ENCODE measurements at places on chromosomes 12 and 14.

DNA sequence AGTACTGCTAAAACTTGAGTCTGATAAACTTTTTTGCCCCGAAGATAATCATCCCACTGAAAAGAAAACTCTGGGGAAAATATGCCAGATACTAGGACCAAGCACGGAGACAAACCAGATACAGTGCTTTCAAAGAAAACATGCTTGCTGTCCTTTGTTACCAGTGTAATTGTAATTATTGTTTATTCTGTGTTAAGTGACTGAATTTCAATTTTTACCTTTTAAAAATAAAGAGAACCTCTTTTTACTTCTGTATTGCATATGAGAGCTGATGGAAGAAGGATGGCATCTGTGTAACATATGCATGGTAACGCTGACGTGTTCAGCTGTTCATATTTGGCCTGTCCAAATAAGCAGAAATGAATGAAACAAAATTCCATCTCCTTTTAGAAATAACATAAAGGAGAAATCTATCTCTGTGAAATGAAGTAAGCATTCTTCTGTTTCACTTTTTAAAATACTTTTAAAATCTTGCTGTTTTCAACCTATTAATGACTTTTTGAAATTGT is 22.5 kb downstream of the SLC35E3 start:
- no peak for DNase-seq

DNA sequence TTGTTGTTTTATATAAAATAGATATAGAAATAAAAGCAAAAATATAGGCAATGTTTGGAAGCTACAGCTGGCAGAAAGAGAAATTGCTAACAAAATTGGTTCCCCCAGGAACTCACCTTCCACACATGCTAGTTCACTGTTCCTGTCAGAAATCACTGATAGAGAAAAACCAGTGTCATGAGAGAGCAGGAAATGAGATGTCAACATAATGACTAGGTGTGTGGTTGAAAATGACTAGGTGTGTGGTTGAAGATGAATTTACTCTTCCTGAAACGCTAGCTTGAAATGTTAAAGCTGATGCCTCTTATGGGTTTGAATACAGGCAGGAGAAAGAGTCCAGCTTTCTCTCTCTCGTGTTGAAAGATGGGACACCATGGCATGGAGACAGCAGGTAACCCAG is 216.3 kb downstream of the C12orf42 start:
- DNase-seq = no peak

DNA sequence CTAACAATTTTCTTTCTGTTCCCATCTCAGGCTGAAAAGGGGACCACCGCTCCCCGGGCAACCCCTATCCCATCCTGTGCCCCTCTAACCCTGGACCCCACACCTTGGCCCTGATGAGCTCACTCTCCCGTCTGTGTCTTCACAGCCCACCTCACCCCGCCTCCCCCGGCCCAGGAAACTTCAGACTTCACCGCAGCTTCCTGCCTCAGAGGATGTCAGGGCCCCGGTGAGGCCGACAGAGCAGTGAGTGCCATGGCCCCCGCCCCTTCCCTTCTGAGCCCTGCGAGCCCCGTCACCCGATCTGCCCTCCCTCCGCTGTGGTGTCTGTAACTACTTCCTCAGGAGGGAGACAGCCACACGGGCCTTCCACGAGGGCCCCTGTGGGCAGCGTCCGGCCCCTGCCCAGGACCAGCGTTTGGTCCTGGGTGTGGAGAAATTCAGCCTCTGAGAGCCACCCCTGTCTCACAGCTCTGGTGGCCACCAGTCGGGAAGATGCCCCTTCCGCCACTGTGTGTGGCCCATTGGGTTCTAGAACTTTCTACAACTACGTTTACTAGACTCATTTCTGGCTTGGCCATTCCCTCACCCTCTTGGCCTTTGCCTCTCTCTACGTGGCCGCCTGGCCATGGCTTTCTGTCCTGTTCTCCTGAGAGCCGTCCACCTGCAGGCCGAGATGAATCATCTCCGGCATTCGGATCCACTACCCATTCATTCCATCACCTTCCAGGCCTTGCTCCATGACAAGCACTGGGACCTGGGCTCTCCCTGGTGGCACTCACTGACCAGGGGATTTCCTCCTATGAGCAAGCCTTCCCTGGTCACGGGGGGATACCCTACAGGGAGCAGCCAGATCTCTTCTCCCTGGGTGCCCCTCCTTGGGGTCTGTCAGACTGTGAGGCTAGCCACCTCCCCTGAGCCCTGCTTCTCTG is 3.4 kb downstream of the RHOF start:
- peak; percentile 82 for DNase-seq

DNA sequence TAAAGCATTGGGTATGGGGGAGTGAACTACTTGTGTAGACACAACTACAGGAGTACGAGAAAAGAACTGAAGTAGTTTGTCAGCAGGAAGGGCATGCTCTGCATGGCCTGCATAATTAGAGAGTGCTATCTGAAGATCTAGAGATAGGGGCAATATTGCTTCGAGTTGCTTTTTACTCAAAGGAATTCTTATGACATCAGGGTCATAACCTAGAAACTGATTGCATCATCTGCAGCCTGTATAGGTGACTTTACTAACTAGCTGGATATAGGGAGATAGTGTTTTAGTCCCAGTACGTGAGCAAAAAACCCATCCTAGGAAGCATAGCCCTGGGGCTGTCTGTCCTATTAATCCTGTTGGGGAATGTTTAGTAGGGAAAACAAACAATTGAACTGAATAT is 39.8 kb downstream of the TMTC3 start:
- DNase-seq = no peak

DNA sequence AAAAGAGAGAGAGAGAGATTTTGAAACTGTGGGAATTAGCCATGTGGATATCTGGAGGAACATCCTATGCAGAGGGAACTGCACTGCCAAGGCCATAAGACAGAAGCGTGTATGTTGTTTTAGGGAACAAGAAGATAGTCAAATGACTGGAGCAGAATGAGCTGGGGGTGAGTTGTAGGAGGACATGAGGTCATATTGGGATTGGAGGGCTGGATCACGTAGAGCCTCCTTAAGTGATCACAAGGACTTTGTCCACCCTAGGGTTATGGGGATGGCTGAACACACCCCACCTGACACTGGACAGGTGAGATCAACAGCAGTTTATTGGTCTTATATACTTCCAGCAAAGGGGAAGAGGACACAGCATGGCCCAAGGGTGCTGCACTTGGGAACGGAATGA is 8.2 kb upstream of the CGRRF1 start:
- no peak for DNase-seq

DNA sequence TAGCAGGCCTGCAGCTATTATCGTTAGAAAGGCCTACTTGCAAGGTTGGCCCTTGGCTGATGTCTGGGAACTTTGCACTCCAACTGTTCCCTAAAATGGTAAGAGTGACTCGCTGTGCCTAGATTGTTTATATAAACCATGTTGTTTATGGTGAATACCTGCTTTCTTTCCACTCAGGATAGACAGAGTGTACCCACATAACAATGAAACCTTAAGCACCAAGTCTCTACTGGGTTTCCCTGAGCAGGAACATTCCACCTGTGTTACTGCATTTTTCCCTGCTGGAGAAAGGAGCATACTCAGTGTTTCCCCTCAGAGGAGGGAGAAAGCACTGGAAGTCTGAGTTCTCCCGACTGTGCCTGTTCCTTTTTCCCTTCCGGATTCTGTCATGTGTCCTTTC is 32.8 kb downstream of the ERP29 start:
- no peak for DNase-seq

DNA sequence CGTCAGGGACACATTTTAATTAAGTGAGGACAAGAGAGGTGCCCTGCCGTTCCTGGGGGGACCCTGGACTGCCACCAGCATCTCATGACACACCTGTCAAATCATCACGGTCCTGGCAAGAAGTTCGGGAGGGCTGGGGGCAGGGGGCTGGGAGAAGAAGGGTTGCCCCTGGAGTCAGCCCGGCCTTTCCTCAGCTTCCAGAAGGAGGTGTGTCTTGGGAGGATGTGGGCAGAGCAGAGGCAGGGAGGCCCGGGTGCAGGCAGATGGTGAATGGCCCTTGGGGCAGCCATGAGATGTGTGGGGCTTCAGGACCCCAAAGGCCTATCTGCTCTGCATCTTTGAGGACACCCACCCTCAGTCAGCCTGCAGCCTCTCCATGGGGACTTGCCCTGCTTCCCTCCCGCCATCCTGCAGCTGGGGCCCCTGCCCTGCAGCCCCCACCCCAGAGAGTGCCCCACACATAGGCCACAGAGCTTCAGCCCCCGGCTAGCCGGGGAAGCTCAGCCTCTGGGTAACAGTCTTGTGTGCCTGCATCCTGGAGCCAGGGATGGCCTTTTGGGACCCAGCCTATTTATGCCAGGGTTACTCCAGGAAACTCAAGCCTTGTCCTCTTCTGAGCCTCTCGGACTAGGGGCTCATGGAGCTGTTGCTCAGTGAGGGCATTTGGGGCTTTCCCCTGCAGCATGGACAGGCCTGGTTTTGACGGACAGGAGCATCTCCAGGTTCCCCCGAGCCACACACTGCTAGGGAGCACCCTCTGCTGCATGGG is 178.5 kb downstream of the KIF26A start:
- DNase-seq = no peak

DNA sequence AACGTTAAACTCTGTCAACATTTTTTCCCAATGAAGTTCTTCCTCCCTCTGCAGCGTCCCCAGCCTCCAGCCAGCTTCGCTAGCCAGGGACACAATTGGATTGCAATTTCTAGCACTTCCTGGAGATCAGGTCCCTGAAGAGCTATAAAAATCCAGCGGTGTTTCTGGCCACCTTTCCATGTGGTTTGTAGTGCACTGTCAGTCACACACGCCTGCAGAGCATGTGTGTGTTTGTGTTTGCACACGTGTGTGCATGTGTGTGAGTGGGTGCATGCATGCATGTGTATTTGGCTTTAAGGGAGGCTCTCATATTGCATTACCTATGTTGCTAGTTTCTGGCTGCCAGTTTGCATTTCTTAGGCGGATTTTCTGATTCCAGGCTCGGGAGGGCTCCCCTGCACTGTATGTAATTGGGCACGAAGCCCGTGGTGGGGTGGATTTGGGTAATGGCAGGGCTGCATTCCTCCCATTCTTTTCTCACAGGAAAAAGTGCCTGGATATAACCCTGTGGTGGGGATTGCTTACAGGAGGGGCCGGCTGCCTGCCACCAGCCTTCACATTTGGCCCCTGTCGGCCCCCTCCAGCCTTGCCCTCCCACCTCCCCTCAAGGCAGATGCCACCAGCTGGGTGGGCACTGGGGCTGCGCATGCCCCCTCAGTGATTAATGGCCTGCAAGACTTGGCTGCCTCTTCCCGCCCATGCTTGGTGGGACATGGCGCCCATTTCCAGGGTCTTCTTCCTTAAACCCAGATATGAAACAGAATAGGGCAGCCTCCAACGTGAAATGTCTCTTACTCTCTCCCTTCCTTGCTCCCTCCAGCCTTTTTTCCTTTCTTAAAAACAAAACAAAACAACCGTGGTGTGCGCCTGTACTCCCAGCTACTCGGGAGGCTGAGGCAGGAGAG is 74.0 kb downstream of the TSPAN9 start:
- no peak for DNase-seq

GRCh38 chr14:65769151-65769550 is 356.6 kb downstream of the FUT8 start:
- DNase-seq = no peak

DNA sequence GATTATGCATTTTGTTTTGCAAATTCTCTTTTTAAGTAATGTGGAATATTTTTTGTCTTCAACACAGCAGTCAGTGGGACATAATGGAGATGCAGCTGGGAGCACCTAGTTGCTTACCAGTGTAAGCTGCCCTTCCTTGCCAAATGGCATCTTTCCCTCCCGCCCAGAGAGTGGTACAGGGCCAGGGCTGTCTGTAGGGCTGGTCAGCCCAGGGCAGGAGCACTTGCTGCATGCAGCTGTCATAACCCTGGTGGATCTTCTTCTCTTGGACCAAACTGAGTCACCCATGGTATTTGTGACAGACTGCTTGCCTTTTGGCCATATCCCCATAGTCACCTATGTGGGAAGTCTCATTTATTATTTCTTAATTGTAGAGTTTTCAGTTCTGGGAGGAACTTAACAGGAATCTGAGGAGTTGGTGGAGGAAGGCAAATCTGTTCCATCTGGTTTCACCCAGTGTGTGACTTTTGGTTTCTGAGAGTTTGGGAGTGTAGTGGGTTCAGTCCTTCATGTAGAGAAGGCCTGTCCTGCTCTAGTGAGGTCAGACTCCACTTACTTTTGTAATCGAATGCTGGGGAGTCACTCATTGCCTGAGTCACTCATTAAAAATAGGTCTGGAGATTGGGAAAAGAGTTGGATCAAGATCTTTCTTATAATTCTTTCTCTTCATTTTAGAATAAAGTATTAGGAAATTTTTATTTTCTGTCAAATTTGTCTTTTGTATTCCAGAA is 62.0 kb upstream of the ASPG start:
- no peak for DNase-seq

DNA sequence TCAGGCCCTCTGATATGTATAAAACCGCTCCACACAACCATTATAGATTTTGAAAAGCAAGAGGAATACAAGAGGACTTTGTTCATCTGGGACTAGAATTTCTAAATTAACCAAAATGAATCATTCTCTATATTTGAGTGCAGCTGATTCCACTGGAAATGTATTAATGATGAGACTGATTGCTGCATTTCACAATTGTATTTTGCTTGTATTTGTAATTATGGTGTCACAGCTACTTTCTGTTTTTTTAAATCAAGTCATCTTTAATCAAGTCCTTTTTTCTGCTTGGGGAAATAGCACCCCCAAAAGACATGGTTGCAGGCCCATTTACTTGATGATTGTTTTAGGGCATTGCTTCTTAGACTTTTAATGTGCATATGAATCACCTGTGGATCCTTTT is 162.4 kb downstream of the KICS2 start:
- no peak for DNase-seq

GRCh38 chr12:124893792-124894516 is 20.5 kb downstream of the UBC start:
- DNase-seq = no peak

GRCh38 chr12:84969226-84969625 is 56.6 kb upstream of the SLC6A15 start:
- DNase-seq = no peak

DNA sequence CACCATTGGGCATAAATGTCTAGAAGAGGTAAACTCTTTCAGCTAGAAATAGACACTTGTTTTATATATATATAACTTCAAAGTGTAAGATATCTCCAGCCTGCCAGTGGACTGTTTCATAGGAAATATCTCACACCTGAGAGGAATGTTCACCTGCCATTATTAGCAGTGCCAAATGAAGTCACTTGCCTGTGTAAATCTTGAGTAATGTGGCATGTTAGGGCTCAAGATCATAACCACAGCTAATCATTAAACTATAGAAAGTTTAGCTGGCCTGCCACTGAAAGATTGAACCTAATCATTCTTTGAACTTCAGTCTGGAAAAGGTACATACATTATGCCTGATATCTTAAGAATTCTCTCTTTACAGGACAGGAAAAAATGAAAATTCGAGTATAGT is 25.5 kb upstream of the KCNJ8 start:
- no peak for DNase-seq

DNA sequence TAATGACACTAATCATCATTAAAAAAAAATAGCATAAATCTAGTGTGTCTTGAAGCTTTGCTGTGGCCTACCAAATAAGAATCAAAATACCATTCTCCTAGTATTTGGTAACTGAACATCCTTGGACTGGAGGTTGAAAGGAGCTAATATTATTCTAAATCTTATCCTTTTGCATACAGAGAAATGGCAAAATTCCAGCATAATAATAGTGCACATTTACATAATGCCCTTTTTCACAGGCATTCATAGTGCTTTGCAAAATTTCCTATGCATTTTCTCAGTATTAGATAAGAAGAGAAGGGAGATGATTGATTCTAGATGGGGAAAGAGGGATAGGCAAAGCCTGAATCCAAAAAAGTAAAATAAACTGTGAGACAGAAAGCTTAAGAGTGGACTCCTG is 13.9 kb upstream of the CCDC196 start:
- no peak for DNase-seq

- DNase-seq = no peak
Measured at GRCh38 chr14:46490238-46490685, 161.3 kb downstream of the RPL10L start.
